ENCODE measurements at places on chromosomes 13 and 19.
A peak's percentile ranks its signal among the peaks of the same experiment; 100 is the strongest.

- DNase-seq, result peak; percentile 28
Measured at GRCh38 chr13:31765138-31765785, 25.9 kb downstream of the RXFP2 start.

- peak; percentile 95 for DNase-seq
Measured at GRCh38 chr19:17938092-17938845, 5.5 kb downstream of the CCDC124 start.

GRCh38 chr13:41188584-41188983 is 5.8 kb downstream of the KBTBD7 start:
- DNase-seq, result no peak

DNA sequence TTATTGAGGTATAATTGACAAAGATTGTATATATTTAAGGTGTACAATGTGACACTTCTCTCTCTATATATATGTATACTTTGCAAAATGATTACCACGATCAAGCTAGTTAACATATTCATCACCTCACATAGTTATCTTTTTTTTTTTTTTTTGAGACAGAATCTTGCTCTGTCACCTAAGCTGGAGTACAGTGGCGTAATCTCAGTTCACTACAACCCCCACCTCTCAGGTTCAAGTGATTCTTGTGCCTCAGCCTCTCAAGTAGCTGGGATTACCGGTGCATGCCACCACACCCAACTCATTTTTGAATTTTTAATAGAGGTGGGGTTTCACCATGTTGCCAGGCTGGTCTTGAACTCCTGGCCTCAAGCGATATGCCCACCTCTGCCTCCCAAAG is 3.7 kb downstream of the ZSCAN4 start:
- no peak for DNase-seq

DNA sequence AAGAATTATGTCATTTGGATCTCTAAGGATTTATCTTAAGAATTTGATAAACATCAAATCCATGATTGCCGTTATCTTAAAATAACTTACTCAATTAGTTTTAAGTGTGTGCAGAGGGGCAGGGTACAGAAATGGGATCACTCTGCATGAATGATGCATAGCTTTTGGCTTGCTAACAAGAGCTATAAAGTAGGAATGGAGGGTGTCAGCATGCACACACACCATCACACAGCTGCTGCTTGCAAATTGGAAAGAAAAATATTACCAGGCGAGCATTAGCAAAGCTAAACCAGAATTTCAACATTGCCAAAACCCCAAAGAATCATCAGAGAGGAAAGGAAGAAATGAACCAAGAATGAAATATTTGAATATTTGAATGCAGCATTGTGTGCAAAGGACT is 580.6 kb downstream of the LMO7 start:
- no peak for DNase-seq

- DNase-seq, result no peak
Measured at GRCh38 chr19:45501730-45502014, 3.4 kb downstream of the PPM1N start.

DNA sequence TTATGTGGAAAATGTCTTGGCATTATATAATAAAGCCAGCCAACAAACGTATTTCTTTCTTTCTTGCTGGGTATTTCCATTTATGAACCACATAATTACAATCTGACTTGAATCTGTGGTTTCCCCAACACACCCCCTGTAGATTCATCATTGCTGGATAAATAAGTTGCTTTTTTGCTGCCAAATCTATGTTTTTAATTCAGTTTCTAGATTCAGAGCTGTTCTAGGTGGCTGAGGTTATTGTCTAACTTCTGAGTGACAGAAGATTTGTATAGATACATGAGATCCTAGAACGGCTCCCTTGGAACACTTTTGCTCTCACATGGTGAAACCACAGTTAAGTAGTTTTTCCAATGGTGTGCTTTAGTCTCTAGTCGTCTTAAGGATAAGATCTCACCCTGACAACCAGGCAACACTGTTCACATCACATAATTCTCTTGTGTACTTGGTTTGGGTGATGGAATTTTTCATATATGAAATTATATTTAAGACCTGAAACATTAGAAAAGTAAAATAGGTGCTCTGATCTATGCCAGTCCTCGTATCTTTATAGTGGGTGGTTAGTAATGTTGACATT is 239.1 kb downstream of the KLF12 start:
- no peak for DNase-seq
